ENCODE measurements at places on chromosomes 1 and 21. TPM values are rescaled to one million over a fixed set of nuclear protein-coding genes. Genes with fewer than 3 reads are reported as not detected.

DNA sequence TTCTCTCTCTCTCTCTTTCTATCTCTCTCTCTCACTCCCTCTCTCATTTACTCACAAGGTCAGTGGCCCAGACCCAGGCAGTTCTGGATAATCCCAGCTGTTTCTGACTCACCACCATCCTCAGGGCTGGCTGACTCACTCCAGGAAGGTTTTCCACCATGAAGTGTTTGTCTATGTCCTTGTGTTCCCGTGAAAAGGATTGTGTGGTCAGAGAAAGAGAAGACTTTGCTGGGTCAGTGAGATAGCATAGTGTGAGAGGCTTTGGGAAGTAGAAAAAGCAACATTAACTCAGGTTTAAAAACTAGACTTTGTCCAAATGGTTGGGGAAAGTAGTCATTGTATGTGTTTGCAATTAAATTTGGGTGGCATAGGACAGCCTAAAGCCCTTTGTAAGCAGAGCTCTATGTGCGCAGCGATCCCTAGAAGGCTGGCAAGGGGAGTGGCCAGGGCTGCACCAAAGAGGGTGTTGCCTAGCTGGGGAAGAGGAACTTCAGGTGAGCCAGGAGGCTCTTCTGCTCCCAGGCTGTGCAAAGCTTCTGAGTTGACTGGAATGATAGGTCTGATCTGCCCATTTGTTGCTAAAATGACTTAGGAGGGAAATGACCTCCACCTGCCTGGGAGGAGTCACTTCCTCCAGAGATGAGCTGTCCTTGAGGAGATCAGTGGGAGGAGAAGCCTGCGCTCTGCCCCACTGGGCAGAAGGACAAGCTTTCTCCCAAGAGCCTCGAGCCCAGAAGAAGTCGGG lies 4.9 kb upstream of the CAPN2 start:
- no peak for DNase-seq

GRCh38 chr1:167756730-167757405 lies 35.1 kb downstream of the MPZL1 start:
- no peak for DNase-seq

GRCh38 chr1:76868154-76868882 lies 1.0 kb downstream of the ST6GALNAC5 start:
- DNase-seq = no peak

- DNase-seq = no peak
These were observed 25.0 kb downstream of the SLAMF1 start for GRCh38 chr1:160621633-160622413.

DNA sequence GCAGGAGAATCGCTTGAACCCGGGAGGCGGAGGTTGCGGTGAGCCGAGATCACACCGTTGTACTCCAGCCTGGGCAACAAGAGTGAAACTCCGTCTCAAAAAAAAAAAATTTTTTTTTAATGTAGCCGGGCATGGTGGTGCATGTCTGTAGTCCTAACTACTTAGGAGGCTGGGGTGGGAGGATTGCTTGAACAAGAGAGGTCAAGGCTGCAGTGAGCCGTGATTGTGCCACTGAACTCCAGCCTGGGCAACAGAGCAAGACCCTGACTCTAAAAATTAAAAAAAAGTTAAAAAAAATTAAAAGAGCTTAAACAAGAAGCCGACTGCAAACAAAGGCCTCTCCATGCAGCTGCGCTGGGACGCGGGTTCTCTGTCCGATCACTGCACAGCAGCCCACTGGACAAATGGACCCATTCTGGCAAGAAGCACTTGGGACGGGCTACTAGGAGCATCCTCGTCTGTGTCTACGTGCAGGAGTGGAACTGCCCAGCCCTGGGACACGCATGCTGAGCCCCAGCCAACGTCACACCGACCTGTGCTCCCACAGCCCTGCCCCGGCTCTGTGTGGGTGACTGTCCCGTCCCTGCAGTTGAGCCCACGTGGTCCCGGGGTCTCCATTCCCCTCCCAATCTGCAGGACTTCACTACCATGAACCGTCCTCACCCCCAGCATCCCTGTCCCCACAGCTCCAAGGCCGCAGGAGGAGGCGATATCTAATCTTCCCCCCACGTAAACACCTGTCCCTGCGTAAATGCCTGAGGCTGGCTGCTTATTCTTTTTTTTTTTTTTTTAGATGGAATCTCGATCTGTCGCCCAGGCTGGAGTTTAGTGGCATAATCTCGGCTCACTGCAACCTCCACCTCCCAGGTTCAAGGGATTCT lies 12.3 kb downstream of the SLC35E2B start:
- no peak for DNase-seq

DNA sequence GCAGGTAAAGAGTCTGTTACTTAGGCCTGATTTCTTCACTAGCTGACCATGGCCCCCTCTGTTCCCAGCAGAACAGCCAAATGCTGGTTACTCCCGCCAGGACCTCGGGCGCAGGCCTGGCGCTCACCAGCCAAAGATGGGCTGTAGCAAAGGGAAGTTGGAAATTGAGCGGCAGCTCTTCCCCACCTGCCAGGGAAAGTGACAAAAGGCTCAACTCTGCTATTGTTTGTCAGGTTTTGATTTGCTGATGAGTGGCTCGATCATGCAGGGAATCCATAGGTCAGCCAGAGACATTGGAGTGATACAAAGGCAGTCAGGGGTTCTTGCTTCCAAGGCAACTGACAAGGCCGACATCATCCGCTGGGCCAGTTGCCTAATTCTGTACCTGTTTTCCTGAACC lies 120.1 kb downstream of the ASTN1 start:
- no peak for DNase-seq

GRCh38 chr1:54407404-54408146 lies 1.4 kb upstream of the SSBP3 start:
- peak; percentile 81 for DNase-seq

GRCh38 chr1:30901798-30902581 lies 6.6 kb downstream of the SDC3 start:
- DNase-seq = no peak

The S100A9 gene
- total RNA-seq = 91.9 TPM

The SPATA21 gene
- total RNA-seq = not detected

All from cardiac septum (tissue), 1 donor.